ENCODE measurements at places on chromosomes 12 and 14. TPM values are rescaled to one million over a fixed set of nuclear protein-coding genes. Genes with fewer than 3 reads are reported as not detected.

- DNase-seq = no peak
These were observed 84.9 kb downstream of the SLC25A21 start for GRCh38 chr14:37087520-37087919.

GRCh38 chr12:5567016-5567725 lies 135.3 kb downstream of the NTF3 start:
- DNase-seq = no peak

DNA sequence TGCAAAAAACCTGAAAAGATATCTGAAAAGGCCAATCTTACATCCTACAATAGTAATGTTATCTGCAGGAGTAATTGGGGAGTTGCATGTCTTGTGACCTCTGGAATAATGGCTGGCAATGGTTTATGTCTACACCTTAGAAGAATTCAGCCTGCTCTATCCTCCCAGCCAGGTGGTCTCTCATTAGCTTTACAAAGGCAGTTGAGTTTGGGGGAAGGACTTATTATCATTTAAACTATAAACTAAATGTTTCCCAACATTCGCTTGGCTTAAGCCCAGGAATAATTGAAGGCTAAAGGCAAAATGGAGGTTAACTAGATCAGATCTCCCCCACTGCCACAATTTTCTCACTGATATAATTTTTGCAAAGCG lies 158.4 kb upstream of the SFSWAP start:
- DNase-seq = no peak

CYP46A1 gene
- 0.20 TPM for total RNA-seq

B3GNT4 gene
- 0.50 TPM for total RNA-seq

DNA sequence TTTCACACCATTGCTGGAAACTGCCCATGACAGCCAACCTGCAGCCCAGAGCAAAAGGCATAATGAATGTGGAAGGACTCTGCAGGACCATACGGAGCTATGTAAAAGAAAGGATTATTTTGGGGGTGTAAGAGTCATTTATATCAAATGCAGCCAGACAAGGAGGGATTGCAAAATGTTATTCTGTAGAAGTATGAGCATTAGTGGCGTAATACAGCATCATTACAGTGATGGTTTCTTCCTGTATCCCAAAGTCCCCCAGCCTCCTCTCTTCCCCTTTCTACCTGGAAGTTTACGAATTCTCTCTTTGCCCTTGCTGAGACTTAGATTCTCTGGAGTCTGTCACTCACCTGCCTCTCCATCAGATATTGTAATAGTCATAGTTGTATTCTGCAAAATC lies 89.9 kb downstream of the BORCS5 start:
- no peak for DNase-seq

RBMS2 gene
- 4.5 TPM for total RNA-seq

KDM2B gene
- total RNA-seq = 72.7 TPM

GRCh38 chr12:99267038-99267437 lies 380.5 kb upstream of the GARIN6 start:
- no peak for DNase-seq

All from activated CD4-positive, alpha-beta T cell treated with anti-CD3 and anti-CD28 coated beads, Interleukin-2, amount 10 ng/mL, durations not matched to agents 7 days and 5 days (primary cell).